ENCODE measurements at places on chromosomes 5 and 9.

- DNase-seq, result no peak
Measured at GRCh38 chr5:108983461-108984092, 235.9 kb downstream of the FER start.

DNA sequence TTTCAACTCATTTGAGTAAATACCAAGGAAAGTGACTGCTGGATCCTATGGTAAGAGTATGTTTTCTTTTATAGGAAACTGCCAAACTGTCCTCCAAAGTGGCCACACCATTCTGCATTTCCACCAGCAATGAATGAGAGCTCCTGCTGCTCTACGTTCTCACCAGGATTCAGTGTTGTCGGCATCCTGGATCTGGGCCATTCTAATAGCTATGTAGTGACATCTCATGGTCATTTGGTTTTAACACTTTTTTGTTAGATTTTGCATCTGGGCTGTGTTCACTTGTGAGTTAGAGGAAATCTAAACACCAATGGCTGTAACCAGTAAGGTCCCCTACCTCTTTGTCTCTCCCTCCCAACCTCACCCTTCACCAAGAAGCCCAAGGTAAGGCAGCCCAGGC lies 115.9 kb downstream of the ATPSCKMT start:
- no peak for DNase-seq

- DNase-seq, result no peak
Measured at GRCh38 chr9:129338724-129339430, 160.8 kb upstream of the IER5L start.

- no peak for DNase-seq
Measured at GRCh38 chr9:121786998-121787422, 135.6 kb downstream of the DAB2IP start.

DNA sequence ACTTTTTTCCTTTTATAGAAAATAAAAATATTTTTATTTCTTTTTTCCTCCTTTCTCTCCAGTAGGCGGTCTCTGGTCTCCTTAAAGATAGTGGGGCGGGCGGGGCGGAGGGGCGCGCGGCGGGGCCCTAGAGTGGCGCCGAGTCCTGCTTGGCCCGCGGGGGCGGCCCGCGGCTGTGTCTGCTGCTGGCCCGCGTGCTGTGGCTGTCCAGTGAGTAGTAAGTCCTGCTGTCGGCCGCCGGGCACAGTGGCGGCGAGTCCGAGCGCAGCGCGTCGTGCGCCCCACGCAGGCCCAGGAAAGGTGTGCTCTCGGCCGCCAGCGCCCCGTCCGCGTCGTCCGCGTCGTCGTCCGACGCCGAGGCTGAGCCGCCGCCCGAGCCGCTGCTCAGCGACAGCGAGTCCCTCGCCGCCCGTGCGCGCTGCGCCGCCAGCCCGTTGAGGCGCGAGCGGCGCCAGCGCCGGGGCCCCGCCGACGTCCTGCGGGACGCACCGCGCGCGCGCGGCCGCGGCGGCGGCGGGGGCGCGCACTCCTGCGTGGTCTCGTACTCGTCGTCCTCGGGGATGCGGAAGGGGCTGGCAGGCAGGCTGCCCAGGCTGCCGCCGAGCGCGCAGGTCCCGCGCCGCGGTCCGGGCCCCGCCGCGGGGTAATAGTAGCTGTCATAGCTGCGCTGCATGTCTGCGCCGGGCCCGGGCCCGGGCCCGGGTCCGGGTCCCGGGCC lies 52.3 kb downstream of the PSD2 start:
- DNase-seq, result peak; percentile 79

- no peak for DNase-seq
Measured at GRCh38 chr5:86532429-86532828, 85.3 kb upstream of the COX7C start.

DNA sequence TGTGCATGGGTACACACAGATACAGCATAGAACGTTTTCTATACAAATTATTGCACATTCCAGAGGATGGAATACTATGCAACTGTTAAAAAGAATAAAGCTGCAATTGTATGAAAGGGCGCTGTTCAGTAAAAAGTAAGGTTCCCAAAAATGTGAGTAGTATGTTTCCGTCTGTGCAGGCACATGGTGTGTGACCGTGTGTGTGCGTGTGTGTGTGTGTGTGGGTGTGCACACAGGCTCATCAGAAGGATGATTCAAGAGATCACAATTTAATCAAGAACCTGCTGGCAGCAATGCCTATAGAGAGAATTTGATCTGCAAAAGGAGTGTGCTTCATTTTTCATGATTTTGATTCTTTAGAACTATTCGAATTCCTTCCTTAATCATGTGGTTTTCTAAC lies 76.3 kb downstream of the SEMA4D start:
- no peak for DNase-seq

DNA sequence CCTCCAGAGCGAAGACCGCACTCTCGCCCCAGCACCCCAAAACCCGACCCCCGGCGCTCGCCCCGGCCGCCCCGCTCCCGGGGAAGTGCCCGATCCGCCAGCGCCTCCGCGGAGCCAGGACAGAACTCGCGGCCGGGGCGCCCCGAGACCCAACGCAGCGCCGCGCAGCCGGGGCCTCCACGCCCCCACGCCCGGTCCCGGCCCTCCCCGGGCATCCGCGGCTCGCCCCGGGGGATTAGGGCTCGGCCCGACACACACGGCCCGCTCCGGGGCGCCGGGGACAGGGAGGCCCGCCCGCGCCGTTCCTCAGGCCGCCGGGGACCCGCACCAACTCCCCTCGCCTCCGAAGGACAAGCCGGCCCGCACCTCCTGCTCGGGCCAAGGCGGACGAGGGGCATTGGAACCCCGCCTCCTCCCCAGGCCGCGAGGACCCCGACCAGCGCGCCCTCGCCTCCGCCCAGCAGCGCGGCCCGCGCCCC lies 544 bp downstream of the FNBP1 start:
- DNase-seq, result no peak

DNA sequence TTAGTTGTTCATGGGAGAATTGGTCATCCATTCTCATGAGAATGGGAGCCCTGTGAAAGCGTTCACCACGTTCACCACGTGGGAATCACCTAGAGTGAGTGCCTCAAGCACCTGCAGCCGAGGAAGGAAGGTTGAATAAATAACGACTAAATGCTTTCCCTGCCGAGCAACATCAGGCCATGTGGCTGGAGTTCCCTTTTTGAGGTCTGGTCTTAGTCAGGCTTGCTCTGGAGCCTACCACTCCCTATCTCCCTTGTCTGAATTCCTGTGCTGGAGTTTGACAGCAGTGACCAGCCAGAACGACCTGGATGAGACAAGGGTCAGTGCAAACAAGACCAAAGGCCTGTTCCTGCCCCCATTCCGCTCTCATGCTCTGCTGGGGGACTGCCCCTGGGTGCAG lies 28.5 kb downstream of the KCNMB1 start:
- no peak for DNase-seq

GRCh38 chr9:93808115-93809029 lies 146.8 kb downstream of the BARX1 start:
- DNase-seq, result no peak

DNA sequence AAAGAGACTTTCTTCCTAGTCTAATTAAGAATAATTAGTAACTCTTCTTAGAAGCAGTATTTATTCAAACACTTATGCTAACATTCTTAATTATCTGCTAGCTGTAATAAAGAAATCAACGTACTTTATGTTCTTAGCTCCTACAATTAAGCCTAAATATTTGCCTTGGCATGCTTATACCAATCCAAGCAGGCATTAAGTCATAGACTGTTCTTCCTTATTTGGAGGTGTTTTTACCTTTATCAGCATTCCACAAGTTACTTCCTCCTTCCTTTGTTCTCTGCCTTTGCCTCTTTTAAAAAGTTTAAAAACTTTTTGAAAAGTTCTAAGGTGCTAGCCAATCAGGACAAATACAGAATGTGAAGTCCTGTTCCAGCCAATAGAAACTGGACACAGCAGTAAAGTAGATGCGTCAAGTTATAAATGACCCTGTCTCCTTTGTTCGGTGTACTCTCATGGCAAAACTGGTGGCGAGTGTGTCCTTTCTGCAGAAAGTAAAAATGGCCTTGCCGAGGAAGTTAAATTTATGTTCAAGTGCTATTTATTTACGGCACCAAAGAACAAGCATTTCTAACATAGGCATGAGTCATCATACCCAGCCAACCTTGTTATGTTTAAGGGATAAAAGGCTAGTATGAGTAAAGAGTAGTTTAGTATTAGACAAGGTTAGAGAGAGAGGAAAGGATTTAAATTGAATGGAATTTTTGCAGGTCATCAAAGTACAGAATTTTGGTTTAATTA lies 58.6 kb downstream of the GPBP1 start:
- DNase-seq, result no peak

DNA sequence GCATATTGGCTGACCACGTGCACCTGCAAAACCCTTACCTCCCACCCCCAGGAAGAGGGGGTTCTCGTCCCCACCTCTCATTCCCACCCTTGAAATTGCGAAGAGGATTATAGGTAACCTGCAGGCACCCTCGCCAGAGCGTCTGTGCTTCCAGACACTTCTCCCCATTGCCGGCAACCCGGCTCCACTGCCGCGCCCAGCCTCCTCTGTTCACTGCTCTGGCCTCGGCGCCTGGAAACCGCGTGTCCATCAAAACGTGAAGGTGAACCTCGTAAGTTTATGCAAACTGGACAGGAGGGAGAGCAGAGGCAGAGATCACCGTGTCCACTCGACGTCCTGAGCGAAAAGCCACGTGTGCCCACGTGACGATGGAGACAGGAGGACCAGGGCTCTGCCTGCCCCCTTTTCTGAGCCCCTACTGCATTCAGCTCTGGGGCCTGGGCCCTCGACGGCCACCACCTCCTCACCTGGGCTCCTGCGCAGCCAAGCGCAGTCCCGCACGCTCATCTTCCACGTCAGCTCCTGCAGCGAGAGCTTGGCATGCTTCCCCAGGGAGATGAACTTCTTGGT lies 1.9 kb downstream of the TERT start:
- DNase-seq, result peak; percentile 50

DNA sequence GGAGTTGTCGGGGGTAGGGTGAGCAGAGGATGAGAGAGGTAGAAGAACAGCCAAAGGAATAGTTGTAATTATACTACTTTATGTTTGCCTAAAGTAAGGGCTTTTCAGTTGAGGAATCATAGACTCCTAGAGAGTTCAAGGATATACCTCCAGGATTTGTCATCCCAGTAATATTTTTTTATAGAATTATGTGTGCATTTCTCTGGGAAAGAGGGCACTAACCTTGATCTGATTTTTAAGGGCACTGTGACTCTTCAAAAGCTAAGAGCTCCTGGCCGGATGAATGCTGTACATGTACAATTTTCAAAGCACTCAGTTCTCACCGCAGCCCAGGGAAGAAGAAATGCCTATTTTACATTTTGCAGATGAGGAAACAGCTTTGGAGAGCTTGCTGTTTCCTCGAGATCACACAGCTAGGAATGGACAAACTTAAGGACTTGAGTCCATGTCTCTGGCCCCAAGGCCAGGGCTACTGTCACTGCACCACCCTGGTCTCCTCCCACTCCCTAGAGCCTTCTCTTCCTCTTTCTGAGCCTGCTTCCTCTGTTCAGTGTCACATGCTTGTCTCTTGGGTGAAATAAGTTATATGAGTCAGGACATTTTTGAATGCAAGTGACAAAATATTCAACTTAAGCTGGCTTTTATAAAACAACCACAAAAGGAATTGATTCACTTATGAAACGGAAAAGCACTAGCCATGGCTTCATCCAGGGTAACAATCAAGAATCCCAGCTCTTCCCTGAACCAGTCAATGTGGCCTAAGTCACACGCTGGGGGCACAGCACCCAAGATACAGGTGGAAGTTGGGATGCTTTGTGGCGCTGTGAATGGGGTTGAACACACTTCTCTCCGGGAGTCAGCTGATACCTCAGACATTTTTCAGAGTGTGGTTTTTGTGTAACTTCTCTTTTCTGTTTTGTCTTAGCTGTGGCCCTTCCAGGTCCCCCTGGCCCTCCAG lies 45.7 kb upstream of the TGFBR1 start:
- DNase-seq, result no peak
